ENCODE measurements at places on chromosomes 12 and 14.
A peak's percentile ranks its signal among the peaks of the same experiment; 100 is the strongest.

DNA sequence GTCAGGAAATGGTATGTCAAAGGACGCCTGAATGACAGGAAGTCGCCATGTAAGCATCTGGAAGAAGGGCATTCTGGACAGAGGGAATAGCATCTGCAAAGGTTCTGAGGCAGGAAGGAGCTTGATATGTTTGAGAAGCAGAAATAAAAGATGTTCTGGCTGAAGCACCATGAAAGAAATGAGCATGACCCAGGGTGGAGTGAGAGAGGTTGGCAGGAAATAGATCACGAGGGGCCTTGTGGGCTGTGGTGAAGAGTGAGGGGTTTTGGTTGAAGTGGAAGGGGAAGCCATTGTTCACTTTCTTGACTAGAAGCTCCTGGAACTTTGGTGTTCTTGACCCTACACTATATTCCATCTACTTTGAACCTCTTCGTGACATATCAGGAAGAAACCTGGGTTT lies 99.4 kb upstream of the PARP11 start:
- no peak for DNase-seq

DNA sequence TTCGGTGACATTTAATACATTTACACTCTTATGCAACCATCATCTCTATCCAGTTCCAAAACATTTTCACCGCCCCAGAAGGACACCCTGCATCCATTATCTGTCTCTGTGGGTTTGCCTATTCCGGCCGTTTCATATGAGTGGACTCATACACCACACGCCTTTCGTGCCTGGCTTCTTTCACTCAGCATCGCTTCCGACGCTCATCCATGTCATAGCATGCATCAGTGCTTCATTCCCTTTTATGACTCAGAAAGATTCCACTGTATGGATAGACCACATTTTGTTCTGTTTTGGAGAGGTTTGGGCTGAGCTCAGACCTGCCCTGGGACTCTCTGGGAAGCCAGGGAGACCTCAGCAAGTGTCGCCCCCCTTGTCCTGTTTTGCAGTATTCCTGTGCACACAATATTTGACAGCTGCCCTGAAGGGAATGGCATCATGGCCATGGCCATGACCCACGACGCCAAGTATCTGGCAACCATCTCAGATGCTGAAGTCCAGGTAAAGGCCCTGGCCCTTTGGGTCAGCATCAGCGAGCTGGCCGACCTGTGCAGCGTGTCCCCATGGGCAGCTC lies 23.8 kb downstream of the CFAP251 start:
- peak; percentile 87 for DNase-seq

GRCh38 chr14:77741438-77741837 lies 19.5 kb downstream of the SNW1 start:
- no peak for DNase-seq

DNA sequence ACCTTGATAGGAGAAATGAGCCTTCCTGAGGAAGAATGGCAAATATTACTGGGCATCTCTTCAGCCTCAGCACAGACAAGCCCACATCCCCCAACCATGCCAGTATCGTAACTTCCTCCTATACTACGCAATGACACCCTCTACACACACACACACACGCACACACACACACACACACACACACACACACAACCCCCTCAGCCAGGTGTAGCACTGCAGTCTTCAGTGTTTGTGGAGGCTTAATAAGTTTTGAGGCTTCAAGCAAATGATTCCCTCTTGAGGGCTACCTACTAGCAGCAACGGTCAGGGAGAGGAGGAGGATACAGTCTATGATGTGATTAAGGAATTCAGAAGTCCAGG lies 1.6 kb downstream of the DGKA start:
- DNase-seq = peak; percentile 43

- peak; percentile 65 for DNase-seq
These were observed 25.3 kb upstream of the SPTLC2 start for GRCh38 chr14:77641534-77642341.

GRCh38 chr12:32107359-32108267 lies 966 bp downstream of the BICD1 start:
- DNase-seq = peak; percentile 84

- peak; percentile 5 for DNase-seq
These were observed 24.2 kb upstream of the RNASE3 start for GRCh38 chr14:20866963-20867362.

DNA sequence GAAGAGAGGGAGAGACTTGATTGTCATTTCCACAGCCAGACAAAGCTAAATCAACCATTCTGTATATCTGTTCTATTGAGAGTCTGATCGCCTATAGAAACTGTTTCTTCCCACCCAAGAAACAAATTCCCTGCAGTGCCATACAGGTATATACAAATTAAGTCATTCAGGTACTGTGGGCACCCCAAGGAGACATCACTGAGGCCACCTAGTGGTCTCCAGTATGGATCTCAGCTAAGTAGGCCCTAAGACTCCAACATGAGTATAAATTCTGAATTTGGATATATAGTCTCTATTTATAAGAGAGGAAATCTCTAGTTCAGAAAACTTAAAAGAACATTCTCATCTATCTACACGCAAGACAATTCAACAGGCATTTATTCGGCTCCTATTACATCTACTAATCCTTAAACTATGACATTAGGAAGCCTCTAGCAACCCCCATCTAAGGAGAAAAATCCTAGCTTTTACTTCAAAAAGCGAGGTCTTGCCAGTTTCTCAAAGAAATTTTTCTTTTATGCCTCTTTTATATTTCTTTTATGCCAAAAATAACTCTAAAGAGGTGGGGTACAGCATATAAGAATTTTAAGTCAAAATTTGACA lies 62.6 kb downstream of the DCAF5 start:
- peak; percentile 35 for DNase-seq

DNA sequence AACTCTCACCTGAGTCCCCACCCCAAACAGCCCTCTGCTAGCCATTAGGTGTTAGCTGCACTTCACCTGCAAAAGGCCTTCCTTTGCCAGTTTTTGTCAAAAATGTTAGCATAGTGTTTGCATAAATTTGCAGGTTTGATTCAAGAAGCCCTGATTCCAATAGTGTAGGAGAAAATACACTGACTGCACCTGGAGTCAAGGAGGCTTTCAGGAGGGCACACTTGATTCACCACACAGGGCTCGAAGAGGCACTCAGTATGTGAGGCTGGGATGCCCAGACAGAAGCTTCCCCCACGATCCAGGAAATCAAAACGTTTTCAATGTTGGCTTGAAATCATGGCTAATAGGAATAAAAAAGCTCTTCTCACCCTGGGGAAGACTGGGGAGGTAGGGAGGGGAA lies 40.5 kb upstream of the DDX11 start:
- DNase-seq = no peak

DNA sequence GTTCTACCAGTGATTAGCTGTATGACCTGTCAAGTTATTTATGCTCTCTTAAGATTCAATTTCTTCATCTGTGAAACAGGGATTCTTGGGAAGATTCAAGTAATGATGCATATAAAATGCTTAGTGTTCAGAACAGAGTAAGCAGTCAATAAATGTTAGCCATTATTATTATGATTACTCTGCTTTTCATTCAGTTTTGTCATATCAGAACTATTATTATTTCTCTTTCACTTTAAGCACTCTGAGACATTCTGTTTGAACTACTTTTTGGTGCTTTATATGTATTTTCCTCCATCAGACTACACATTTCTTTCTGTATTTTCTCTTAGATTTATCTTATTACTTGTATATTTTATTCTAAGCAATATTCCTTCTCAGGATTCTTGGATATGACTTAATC lies 81.2 kb downstream of the CFAP54 start:
- DNase-seq = no peak
